Stromal cell of bone marrow (primary cell): ENCODE measurements at places on chromosomes 16 and 17.

DNA sequence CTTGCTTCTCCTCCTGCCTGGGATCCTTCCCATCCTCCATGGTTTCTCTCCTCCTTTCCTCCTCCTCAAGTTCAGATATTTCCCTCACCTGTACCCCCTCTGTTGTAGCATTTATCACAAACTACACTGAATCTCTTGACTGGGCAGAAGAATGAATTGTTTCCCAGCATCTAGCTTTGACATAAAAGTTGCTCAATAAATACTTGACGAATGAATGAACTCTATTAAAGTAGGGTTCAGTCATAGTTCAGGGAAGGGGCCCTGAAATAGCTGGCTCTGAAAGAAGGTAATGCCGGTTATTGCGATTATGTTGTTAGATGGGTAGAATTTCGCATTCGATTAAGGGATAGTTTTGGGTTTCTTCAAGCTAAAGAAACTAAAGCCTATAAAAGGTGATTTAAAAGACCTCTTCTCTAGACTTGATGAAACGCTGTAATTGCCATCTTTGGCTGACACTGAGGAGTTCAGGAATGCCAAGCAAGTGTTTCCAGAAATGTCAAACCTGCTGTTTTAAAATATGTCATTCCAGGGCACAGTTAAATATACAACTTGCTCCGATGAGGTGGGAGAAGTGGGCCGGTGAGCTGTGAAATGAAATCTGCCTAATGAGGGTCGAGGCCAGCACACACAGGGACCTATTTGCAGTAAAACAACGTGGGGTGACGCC lies 1.0 kb upstream of the CPD start:
- DNase-seq: no peak

- DNase-seq: peak; percentile 63
Observed at GRCh38 chr17:41811549-41812380, at the start of gene P3H4. Gene P3H4 (minus strand): TSS chr17:41811949. CDS start chr17:41811915, 34 bp downstream.

- DNase-seq: no peak
Observed at GRCh38 chr17:53949473-53950090, 126.9 kb downstream of the KIF2B start.

GRCh38 chr16:25163683-25164082 lies 52.1 kb downstream of the LCMT1 start:
- DNase-seq: no peak

DNA sequence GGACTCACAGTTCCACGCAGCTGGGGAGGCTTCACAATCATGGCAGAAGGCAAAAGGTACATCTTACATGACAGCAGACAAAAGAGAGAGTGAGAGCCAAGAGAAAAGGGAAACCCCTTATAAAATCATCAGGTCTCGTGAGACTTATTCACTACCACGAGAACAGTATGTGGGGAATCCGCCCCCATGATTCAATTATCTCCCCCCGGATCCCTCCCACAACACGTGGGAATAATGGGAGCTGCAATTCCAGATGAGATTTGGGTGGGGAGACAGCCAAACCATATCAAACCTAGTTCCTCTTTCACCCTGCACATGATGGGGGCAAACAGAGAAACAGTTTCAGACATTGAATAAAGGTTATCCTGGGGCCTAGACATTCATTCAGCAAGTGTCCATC lies 32.2 kb upstream of the IRX6 start:
- DNase-seq: no peak

GRCh38 chr17:50508573-50509460 lies 578 bp downstream of the MYCBPAP start:
- no peak for DNase-seq

DNA sequence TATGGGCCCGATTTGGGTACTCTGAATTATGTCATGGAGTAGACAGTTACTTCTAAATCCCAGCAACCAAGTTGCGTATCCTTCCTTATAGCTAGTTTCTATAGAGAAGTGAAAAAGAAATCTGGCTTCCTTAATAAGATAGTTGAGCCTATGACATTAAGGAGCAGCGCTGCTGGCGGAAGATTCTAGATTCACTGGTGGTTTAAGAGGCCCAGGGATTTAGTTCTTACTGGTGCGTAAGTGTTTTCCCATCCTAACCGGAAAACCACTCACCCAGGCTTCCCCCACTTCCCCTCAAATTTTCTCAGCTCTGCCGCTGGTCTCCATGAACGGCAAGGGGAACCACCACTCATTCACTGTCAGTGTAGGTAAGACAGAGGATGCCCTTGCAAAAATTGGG lies 230.4 kb downstream of the CPPED1 start:
- no peak for DNase-seq

DNA sequence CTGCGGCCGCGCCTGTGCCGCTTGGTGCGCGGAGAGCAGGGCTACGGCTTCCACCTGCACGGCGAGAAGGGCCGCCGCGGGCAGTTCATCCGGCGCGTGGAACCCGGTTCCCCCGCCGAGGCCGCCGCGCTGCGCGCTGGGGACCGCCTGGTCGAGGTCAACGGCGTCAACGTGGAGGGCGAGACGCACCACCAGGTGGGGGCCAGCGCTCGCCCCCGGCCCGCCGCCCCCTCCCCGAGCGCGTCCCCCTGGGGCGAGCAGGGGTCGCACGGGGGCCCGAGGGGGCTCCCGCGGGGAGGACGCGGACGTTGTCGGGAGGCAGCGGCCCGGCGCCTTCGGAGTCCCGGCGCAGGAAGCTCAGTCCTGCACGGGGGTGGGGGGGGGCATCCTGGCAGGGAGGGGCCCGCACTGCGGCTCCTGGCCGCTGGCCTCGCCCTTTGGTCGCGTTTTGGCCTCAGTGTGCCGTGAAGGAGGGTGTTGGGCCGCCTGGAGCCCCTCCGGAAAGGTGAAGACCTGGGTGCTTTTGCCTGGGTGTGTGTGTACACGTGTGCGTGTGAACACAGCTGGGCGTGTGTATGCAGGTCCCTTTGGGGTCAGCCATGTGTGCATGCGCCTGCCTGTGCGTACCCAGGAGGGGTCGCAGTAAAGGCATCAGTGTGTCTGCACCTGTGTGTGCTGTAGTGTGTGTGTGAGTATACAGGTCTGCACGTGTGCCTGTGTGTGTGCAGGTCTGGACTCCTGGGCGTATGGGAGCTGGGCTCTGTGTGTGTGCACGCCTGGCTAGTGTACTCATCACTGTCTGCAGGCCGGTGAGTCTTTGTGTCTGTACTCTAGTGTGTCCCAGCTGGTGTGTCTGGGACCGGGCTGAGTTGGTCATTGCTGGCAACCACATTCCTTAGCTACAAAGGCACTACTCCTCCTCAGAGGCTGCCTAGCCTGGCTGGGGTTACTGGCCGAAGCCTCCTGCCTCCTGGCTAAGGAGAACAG lies 615 bp downstream of the NHERF2 start:
- DNase-seq: no peak

DNA sequence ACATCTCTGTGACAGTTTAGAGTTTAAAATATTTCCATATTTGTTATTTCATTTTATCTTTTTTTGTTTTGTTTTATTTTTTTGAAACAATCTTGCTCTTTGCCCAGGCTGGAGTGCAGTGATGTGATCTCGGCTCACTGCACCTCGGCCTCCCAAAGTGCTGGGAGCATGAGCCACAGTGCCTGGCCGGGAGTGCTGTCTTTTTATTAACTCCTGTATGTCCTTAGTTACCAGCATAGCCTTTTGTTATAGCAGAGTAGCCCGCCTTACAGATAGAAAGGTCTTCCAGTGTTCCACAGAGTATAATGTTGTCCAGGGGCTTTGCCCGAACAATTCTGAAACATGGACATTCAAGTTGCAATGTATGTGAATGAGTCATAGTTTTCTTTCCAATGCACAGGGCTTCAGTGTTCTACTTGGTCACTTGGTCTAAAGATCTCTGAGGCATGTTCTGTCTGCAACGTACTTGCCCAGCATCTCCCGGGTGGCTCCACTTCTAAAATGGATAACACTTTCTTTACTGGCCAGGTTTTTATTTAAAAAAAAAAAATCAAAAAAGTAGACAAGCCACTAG lies 125.6 kb downstream of the KCNJ18 start:
- no peak for DNase-seq
